Right lung (tissue), 10 donors: ENCODE measurements at places on chromosomes 6 and 20.

- no peak for DNase-seq
These were observed 535.2 kb upstream of the ID4 start for GRCh38 chr6:19301980-19302379.

- DNase-seq = peak; percentile 42
These were observed 14.8 kb upstream of the SERPINB9 start for GRCh38 chr6:2917801-2918445.

GRCh38 chr6:5054245-5054873 is 30.8 kb upstream of the PPP1R3G start:
- no peak for DNase-seq

DNA sequence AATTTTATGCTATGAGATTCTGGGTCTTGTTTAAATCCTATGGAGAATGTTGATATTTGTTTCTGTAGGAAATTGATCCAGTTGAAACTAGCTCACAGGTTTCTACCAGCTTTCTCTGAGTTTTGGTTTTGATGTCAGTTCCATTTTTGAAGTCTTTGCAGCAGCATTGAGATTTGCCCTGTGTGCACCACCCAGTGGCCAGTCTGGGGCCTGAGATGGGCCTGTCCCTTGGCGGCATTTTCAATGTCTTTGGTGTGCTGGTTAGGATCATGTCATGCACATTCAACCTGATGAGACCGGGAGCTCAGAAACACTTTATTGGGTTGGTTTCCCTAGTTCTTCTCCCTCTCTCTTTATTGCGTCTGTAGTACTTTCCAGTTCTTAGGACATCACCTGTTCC is 395.2 kb upstream of the MAP3K7 start:
- no peak for DNase-seq

GRCh38 chr6:105484238-105485161 is 81.6 kb upstream of the PREP start:
- peak; percentile 26 for DNase-seq

GRCh38 chr20:59912609-59913008 is 20.8 kb downstream of the SYCP2 start:
- no peak for DNase-seq

- DNase-seq = no peak
These were observed 587.8 kb upstream of the JAG1 start for GRCh38 chr20:11261533-11262000.

GRCh38 chr6:91415031-91415605 is 828.2 kb upstream of the MAP3K7 start:
- DNase-seq = no peak

DNA sequence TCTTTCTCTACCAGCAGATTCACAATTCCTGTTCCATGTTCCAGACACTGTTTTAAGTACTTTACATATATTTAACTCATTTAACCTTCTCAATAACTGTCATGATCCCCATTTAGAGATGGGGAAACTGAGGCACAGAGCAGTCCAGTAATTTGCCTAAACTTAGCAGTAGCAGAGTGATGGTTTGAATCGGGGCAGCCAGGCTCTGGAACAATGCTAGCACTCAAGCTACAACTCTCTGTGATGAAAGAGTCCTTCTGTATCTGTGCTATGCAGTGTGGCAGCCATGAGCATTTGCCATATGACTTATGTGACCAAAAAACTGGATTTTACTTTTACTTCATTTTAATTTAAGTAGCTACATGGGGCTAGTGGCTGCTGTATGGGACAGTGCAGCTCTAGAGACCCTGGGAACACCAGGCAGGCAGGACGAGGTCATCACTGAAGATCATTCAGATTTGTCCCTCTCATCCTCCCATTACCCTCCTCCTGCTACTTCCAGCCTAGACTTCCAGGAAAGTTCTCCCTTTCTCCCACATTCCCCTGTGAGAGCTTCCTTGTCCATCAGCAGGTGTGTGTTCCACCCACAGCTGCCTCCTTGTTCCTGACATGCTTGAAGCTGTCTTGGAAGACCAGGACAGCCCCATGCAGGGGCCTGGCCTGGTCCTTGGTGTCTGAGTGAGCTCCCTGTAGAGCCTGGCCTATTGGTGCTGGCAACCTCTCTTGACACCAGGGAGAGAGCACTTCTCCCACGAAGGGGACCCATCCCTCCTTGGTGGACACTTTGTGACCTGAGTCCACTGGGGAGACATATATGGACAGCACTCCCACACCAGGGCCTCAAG is 157.0 kb downstream of the MRPL14 start:
- no peak for DNase-seq

GRCh38 chr6:41763470-41763869 is 16.2 kb downstream of the FRS3 start:
- DNase-seq = no peak

- no peak for DNase-seq
These were observed 581.8 kb downstream of the EPM2A start for GRCh38 chr6:145153495-145153894.

GRCh38 chr6:119187596-119187995 is 109.1 kb upstream of the FAM184A start:
- no peak for DNase-seq

DNA sequence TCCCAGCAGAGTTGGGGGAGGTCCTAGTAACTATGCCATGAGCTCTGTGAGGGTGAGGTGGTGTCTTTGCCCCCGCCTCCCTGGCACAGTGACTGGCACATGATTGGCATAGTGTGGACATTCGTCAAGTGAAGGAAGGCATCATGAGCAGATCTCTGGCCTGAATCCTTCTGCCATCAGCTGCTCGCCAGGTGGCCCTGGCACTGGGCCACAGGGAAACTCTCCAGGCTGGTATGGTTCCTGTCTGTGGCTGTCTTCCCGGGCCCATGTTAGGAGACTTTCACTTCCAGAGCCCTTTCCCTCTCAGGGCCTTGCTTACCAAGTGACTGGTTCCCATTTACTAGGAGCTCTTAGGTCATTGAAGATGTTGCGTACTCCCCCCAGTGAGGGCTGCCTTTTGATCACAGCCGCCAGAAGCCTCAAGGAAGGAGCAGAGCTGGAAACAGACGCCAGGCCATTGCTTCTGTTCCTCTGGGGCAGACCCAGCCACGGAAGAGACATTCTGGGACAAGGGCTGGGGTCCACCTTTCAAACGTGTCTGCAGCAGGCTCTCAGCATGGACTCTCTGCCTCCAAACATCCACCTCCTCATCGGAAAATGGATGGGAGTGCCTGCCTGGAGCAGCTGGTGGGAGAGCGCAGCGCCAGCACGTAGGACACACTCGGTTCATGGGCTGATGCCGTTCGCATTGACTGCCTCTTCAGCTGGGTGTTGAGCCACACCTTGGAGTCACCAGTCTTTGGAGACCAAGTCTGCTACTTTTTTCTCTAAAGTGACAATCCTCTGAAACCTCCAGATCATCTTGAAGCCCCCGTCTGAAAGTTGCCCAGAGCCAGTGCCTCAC is 67.2 kb downstream of the PTPN1 start:
- DNase-seq = no peak

DNA sequence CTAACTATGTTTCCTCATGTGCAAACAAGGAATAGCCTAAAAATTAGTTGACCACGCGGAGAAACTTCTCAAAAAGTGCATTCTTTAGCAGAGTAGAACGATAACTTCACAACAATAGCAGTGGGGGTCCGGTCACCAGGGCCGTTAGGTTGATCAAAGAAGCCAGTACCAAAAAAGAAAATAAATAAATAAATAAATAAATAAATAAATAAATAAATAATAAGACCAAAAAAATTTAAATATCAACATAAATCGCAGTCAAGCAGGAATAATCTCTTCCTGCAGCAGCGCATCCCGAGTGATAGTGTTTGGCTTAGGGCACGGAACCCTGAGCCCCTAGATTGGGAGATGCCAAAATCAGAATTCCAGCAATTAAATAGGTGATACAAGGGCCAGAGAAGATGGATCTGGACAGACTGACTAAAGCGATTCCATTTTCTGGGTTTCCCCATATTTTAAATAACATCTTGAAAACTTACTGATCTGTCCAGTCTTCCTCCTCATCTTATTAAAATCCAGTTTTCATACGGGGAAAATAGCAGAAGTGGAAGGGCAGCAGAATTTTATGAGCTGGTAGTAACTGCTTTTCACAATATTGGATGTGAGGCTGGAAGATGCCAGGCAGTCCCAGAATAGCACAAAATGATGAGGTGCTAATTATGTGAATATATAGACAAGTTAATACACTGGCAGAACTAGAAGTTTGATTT is 4.4 kb upstream of the OLIG3 start:
- no peak for DNase-seq

GRCh38 chr20:12723811-12724210 is 285.0 kb upstream of the SPTLC3 start:
- DNase-seq = no peak
